ENCODE measurements at places on chromosomes 3 and 15.

DNA sequence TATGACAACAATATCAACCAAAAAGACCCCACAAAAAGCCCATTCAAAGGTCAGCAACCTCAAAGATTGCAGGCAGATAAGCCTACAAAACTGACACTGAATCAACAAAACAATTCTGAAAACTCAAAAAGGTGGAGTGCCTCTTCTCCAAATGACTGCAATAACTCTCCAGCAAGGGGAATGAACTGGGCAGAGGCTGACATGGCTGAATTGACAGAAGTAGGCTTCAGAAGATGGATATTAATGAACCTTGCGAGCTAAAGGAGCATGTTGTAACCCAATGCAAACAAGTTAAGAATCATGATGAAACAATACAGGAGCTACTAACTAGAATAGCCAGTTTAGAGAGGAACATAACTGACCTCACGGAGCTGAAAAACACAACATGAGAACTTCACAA, 20.4 kb upstream of the SLC25A38 start:
- no peak for DNase-seq

DNA sequence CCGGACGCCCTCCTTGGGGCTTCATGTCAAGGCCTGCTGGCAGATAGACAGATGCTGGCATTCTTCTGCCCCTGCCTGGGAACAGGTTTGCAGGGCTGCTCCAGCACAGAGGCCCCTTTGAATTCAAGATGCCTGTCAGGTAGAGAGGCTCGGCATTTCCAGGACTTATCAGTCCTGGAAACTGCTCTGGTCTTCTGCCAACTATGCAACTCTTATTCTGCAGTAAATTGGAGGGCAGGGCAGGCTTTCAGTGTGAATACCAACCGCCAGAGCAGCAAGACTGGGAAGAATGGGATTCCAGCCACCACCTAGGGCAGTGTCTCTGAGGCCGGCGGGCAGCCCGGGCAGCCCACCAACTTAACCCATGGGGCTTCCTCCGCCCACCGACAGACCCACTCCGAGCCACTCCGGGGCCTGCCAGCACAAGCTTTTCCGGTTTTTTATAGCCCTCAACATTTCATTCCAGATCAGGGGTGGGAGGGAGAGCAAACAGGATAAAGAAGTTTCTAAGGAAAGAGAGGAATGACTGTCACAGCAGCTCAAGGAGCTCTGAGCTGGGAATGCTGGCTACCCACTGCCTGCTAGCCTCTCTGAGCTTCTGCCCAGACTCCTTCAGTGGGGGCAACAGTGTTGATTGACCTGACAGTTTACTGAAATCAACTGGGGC, 140.9 kb downstream of the NTRK3 start:
- DNase-seq: no peak

GRCh38 chr3:45803252-45803935, 7.1 kb upstream of the SLC6A20 start:
- DNase-seq: no peak

DNA sequence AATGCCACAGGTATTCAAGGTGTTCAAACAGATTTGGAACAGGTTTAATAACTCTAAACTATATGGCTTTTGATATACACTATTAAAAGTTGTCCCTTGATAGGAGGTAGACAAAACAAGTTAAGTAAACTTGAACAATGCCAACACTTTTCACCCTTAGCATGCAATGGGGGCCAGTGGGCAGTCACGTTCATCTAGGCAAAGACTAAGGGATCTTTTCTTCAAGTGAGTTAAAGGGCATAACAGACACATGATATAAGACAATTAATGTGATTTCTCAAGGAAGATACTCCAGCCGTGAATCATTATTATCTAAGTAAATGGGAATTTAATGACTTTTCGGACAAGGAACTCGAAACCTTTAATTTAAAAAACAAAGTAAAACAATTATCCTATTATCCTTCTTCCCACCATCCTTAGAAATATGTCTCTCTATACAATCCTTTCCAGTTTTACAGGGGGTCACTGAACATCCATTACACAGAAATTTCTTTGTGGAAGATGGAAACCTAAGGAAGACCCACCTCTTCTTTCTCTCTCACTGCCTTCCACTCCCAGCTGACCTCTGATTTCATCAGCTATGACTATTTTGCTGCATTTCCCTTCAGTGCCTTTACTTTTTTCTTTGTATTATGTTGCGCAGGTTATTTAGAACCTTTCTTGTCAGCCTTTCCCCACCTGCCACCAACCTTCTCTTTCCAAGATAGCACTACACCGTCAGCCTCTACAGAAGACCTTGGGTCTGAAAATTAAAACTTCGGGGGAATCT, 1.5 kb downstream of the CLDN1 start:
- no peak for DNase-seq

- DNase-seq: peak; percentile 77
Measured at GRCh38 chr3:152365766-152366593, 97.3 kb downstream of the MBNL1 start.

- no peak for DNase-seq
Measured at GRCh38 chr3:61624300-61624699, 62.9 kb downstream of the PTPRG start.

DNA sequence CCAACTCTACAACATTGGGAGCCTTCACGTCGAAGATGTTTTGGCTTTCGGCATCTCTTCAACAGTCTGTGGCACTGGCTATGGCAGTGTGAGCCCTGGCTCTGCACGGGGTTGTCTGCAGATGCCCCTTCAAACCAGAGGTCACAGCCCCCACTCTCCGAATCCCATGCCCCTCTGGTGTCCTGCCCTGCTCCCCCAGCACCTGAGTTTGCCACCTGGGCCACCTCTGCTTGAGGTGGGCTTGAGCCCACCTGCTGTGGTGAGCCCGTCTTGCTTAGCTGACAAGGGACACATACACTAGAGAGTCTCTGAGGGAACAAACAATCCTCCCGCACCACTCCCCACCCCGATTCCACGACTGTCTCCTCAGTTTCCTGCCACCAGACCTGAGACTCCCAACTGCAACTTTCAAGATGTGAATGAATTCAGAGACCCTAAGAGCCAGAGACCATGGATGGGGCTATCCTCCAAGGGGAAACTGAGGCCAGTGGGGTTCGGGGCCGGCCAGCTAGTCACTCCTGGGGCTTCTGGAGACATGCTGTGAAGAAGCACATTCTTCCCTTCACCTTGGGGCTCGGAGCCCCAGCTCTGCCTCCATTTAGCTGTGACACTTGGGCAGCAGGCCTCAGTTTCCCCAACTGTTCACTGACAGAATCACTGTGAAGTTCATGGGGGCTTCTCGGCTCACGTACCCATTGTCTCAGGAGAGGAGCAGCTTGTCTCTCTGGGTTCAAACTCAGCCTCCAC, 44.6 kb downstream of the TPRA1 start:
- no peak for DNase-seq

Data from GM23248 (cell line).